ENCODE measurements at places on chromosomes 16 and 17.
A peak's percentile ranks its signal among the peaks of the same experiment; 100 is the strongest.

DNA sequence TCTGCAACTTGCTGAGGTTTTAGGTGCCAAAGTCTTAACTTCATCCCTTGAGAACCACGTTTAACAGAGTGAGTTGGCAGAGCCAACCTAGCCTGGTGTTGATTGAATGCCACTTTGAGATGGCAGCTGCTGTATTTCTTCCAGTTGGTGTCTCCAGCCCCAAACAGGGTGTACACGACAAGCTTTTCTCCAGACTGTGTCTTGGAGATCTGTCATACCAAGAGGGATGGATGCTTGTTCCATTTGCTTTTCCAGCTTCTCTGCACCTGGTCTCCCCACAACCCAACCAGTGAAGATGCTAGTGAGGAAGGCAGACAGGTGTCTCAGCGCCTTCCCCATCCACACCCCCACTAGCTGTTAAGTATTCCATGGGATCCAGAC, 141.1 kb upstream of the HS3ST2 start:
- DNase-seq = no peak

- peak; percentile 95 for DNase-seq
Observed at GRCh38 chr17:50949989-50950877, 84.1 kb upstream of the TOB1 start.

GRCh38 chr16:24101431-24101830, 154.7 kb upstream of the CACNG3 start:
- DNase-seq = no peak

GRCh38 chr17:1447052-1447451, 9.0 kb downstream of the CRK start:
- no peak for DNase-seq

DNA sequence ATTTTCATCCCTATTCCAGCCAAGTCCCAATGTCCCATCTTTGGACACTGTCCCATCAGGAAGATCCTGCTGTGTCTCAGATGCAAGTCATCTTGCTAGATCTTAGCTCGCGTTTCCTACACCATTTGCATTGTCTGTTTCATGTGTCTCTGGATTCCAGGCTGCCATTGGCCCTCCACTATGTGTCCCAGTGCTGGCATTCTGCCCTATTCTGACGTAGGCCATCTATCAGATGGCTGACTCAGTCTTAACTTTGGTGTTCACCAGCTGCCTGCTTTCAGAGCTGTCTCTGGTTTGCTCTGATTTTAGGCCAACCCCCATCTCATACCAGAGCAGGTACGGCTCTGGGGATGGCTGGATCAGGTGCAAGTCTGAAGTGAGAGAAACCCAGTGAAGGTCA, 300.9 kb upstream of the ASIC2 start:
- DNase-seq = no peak

DNA sequence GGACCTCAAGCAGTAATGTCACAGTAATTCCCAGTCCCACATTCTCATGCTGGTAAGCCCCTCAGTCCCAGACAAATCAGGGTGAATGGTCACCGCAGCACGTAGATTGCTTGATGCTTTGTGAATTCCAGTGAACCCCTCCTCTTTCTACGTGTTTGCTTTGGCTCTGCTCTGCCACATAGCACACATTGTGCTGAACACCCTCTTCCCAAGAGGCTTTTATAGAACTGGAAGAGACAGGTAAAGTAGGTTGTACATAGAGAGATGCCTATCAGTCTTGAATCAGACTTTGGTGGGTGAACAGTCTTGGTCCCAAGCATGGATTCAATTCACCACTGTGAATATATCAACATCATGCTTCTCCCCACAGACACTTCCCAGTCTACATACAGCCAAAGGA, 579 bp upstream of the KRTAP9-6 start:
- DNase-seq = no peak

GRCh38 chr17:9918804-9919352, 13.8 kb upstream of the RCVRN start:
- no peak for DNase-seq

DNA sequence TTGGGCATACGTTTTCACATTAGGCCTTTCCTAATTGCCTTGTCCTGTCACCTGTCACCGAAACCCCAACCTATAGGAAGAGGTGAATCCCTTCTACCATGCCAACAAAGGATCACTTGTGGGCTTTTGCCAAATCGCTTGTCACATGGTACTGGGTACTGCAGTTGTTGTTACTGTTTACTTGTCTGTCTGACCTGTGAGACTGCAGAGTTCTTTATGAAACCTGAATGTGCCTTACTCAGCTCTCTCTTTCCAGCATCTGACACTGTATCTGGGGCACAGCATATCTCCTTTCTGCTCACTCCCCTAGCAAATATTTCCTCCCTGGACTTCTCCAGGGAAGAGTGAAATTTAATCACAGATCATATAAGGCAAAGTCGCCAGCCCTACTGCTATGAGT, 1272.4 kb downstream of the CDH8 start:
- no peak for DNase-seq

DNA sequence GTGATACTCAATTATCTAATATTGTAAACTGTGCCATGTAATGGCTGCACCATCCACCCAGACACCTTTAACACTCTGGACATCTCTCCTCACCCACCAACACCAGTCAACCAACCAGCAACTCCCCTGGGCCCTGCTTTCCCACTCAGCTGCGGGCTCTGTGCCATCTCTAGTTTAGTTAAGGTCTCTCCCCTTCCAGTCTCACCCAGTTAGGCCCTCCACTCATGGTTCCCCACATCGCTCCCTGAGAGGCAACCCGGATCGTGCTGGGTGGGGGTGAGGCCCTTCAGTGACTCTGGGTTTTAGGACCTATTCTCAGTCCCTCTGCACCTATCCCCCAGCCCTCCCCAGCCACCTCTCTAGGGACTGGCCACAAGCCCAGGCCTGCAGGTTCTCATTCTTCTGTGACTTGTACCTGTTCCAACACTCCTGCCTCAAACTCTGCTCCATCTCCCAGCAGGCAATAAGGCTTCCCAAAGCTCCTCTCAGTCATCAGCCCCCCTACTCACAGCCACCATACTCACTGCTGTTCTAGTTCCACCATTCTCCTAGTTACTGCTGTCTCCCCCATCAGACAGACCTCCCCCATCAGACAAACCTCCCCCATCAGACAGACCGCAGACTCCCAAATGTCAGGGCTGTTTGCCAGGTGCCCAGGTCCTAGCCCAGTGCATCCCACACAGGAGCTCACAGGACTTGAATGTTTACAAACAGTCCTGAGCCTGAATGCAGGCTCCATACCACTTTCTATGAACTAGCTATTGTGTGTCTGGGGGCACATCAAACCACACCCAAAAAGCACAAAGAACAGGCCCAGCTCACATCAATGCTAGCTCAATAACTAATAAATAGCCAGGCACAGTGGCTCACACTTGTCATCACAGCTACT, 2.6 kb downstream of the TK2 start:
- DNase-seq = no peak

DNA sequence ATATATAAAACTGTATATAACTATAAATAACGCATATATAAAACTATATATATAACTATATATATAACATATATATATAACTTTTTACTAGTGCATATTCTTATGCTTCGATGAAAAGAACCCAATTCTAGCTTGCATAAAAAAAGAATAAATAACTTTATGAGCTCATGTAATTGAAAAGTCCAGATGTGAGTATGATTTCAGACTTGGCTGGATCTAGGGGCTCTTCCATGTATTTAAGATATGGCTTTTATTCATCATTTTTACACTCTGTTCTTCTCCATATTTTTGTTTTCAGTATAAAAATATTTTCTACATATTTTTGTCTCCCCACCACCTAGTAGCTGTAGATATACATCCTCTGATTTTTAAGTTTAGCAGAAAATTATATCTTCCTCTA, 417.5 kb downstream of the CDH11 start:
- no peak for DNase-seq

DNA sequence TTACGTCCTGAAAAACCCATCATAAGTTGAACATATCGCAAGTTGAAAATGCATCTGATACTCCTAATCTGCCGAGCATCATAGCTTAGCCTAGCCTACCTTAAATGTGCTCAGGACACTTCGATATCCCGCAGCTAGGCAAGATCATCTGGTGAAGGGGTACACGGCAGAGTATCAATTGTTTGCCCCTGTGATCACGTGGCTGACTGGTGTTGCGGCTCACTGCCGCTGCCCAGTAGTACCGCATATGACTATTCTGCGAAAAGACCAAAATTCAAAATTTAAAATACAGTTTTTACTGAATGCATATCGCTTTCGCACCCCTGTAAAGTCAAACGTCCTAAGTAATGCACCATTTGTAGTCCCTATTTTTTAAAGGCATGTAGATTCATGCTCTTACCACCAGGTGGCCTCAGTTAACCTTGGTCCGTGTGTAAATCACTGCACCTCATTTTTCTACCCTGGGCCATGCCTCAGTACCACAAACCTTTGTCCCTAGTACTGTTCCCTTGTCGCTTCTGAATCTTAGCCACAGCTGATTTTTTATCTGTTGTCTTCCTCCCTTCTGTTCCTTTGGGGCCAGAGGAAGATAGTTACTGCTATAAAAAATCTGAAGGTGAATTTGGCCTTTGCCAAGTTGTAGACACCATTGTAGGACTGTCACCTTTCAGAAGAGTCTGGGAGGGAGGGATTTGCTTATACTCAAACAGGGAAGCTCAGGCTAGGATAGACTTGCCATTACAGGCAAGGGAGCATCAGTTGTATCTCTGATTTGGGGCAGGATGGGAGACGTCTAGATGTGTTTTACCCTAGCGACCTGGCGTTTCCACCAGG, 34.4 kb downstream of the WWP2 start:
- peak; percentile 75 for DNase-seq

DNA sequence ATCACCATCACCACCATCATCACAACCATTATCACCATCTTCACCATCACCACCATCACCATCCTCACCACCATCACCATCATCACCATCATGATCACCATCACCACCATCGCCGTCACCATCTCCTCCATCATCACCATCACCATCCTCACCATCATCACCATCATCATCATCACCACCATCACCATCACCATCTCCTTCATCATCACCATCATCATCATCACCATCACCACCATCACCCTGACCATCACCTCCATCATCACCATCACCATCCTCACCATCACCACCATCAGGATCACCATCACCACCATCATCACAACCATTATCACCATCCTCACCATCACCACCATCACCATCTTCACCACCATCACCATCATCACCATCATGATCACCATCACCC, 14.1 kb downstream of the SCNN1B start:
- DNase-seq = no peak

- DNase-seq = no peak
Observed at GRCh38 chr17:16129441-16130205, 85.7 kb downstream of the NCOR1 start.

DNA sequence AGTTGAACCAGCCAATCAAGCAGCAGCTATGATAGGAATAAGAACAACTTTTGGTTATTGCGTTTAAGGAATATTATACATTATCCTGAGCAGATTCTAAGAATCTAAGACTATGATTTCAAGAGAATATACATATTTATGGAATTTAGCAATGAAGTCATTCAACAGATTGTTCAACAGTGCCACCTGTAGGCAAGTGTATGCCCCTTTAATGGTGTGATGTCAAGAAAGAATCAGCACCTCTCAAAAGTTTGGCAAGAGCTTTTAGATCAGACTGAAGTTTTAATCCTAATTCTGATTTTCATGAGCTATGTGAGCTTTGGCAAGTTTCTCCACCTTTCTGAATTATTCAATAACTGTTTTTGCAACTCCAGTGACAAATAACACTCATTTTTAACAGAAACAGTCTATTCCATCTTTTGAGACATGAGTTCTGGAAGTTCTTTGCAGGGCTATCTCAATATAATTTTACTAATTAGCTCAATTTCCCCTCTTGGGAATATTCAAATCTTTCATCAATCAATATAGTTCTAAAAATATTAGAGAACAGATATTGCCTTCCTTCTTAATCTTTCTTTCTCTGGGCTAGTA, 474.3 kb upstream of the TOM1L1 start:
- DNase-seq = peak; percentile 62

DNA sequence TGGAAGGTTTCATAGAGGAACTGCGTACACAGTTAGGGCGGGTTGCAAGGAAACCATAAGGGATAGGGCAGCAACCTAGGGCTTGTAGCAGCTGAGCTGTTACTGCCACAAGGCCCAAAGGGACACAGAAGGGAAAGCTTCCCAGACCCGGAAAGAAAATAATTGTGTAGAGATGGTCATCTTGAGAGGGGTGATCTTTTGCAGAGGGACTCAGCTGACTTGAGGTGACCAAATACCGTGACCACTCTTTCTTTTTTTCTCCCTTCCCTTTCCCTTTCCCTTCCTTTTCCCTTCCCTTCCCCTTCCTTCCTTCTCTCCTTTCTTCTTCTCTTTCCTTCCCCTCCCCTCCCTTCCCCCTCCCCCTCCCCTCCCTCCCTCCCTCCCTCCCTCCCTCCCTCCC, 8.5 kb upstream of the CREBBP start:
- no peak for DNase-seq

DNA sequence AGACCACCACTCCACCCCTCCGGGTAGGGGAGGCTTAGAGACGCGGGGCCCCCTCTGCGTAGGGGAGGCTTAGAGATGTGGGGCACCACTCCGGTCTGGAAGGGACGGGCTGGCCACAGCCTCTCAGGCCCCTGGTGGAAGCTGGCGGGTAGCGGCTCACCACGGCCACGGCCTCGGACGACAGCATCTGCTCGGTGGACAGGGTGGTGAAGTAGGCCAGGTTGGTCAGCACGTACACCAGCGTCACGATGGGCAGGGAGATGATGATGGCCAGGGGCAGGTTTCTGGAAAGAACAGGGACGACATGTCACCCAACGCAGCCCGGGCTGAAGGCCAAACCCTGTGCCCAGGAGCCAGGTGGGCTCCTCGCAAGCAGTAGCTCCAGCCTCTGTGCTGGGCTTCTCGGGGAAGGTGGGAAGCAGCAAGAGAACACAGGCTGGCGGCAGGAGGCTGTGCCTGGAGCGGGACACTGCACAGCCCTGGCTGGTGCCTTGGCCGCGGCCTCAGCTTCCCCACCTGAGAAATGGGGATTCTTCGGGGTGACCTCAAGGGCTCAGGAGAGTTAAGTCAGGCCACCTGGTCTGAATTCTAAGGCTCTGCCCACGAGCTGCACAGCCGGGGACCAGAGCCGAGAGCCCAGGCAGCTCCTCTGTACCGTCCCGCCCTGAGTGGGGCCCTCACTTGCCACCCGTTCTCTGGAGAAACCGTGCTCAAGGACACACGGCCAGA, 29.6 kb downstream of the SLC7A5 start:
- no peak for DNase-seq

DNA sequence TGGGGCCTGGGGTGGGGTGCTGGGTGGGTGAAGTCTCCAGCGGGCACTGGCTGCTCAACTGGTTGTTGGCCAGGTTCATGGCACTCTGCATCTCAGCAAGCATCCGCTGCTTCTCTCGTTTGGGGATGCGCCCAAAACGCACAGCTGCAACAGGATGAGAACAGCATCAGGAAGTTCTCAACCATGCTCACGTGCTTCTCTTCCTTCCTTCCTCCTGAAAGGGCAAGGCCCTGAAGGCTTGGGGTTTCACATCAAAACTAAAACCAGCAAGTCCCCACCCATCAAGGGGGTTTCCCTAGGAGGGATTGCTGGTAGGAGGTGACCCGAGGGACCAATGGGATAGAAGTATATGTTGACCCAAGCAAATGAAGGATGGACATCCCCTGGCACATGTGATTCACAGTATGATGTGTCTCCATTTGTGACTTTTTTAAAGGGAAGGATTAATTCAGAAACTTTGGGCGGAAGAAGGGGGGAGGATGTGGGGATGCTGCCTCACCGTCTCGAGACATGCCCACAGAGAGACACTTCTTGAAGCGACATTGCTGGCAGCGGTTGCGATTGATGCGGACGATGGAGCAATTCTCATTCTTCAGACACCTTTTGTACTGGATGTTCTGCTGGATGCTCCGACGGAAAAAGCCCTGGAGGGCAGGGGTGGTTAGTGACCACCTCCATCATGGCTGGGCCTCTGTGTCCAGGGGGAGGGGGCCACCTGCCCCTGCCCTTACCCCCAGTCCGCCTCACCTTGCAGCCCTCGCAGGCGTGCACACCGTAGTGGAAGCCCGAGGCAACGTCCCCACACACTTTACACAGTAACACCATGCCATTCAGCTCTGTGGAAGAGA, 4.2 kb downstream of the NR1D1 start:
- no peak for DNase-seq

All from epithelial cell of esophagus (primary cell).